ENCODE measurements at places on chromosomes 12 and 14.
A peak's percentile ranks its signal among the peaks of the same experiment; 100 is the strongest.

DNA sequence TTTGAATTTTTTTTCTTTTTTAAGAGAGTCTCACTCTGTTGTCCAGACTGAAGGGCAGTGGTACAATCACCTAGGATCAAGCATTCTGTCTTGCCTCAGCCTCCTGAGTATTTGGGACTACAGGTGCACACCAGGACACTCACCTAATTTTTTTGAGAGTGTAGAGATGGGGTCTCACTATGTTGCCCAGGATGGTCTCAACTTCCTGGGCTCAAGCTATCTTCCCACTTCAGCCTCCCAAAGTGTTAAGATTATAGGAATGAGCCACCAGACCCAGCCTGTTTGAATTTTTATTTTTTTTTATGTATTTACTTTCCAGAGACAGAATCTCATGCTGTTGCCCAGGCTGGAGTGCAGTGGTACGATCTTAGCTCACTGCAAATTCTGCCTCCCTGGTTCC, 11.3 kb downstream of the BAZ1A start:
- no peak for DNase-seq

DNA sequence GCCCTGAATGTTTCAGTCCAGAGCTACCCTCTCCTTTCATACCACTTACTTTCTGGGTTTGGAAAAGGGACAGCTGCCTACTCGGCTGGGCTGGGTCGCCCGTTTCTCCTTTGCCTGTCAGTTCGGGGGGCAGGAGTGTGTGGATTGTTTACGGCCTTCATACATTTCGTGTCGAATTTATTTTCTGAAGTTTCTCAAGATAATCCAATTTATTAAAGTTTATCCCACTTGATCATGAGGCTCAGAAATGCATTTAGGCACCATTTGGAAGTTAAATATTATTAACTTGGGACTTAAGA, 608 bp downstream of the ZNF410 start:
- DNase-seq: no peak

DNA sequence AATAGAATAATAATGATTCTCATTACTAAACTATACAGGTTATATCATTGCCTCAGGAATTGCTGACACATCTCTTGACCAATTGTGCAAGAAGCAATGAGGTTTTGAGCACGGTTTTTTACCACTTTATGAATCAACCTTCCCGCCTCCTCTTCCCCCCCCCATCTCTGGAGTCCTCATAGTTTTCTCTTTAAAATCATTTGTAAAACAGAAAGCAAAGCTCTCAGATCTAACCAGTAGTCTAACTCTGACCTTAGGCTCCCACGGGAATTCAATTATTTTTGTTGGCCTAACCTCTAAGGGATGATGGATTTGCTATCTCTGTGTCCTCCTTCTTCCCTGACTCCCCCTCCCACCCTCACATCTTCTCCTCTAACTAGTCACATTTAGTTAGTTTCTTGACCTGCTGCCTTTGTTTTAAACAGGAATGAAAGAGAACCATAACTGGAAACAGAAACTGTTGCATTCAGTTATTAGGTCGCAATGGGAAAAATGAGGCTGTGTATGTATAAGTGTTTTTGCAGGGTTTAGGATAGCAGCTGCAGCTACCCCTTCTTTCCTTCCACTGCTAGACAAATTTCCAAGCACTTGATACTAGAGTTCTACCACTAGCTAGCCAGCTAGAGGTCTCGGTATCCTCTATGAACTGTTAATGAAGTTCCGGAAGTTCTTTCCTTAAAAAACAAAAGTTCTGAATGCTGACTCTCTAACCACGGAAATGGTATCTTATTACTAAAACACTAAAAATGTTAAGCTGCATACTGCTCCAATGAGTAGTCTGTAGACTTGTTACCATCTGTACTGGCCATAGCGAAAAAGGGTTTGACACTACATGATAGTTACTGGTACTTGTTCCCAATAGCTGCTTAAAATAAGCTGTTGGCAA, 65.4 kb downstream of the TAOK3 start:
- DNase-seq: no peak

GRCh38 chr12:16587110-16587453, 18.9 kb downstream of the LMO3 start:
- no peak for DNase-seq

- no peak for DNase-seq
Observed at GRCh38 chr12:106317406-106318082, 15.0 kb downstream of the TCP11L2 start.

DNA sequence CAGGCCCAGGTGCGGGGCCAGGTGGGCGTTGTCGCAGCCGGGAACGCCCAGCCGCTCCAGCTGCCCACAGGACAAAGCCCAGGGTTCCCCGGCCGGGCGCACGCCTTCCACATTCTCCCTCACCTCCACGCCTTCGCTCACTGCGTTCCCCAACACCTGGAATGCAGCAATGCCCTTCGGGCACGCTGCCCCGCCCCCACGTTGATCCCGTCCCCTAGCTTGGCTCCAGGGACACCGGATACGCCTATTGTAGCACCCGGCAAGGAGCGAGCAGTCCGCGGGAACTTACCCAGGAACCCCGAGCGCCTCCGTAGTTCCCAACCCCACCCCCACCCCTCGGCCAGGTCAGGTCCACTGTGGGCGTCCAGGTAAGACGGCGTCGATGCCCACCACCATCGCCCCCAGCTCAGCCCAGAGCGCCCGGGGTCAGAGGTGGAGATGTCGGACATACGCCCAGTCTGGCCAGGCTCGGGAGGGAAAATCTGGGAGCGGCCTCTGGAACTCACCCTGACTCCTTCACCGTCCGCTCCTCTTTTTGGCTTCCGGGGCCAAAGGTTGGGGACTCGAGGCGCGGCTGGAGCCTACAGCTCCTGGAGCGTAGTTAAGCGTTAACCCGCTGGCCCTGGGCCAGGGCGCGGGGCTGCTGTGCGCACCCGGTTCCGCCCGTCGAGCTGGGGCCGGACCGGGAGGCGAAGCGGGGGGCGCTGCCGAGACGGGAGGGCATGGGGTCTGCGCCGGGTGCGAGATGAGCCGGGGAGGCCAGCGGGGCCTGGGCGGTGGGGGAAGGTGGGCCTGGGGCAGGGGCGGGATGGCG, 594 bp upstream of the CEP170B start:
- DNase-seq: no peak

DNA sequence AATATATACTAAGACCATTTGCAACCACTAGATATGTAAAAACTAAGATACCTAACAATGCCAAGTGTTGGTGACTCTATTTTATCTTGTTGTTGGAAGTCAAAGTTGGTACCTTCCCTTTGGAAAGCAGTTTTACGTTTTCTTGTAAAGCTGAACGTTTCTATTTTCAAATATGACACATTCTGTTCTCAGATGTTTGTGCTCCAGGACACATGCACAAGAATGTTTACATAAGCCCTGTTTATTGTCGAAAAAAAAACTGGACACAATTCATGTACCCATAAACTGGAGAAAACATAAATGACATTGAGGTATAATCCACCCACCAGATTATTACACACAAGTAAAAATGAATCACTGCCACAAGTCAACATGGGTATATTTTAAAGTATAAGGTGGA, 967.4 kb downstream of the BCL11B start:
- DNase-seq: no peak

DNA sequence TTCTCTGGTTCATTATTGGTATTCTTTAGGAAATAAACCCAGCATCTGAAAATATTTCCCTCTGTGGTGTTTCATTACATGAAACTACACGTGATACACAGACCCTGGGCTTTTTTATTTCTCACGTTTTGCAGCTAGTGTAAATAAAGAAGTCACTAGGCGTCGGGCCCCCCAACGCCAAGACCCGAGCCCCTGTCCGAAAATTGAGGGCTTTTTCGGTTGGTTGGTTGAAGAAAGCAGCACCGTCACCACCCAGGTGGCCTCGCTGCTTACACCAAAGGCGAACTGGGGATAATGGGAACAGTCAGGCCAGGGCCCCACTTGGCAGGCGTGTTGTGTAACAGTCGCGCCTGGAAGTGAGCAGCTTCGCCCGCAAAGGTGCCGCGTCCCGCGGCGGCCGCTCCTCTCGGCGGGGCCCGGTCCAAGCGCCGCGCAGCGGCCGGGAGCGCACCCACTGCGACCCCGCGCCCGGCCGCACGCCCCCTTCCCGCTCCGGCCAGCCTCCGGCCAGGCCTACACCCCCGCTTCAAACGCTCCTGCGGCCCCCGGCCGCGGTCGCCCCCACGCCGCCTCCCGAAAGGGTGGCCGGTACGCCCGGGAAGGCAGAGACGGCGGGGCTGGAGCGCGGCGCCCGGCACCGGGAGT, 1.2 kb downstream of the DUSP16 start:
- peak; percentile 48 for DNase-seq

- DNase-seq: no peak
Observed at GRCh38 chr12:83224012-83224411, 537.3 kb downstream of the TMTC2 start.

DNA sequence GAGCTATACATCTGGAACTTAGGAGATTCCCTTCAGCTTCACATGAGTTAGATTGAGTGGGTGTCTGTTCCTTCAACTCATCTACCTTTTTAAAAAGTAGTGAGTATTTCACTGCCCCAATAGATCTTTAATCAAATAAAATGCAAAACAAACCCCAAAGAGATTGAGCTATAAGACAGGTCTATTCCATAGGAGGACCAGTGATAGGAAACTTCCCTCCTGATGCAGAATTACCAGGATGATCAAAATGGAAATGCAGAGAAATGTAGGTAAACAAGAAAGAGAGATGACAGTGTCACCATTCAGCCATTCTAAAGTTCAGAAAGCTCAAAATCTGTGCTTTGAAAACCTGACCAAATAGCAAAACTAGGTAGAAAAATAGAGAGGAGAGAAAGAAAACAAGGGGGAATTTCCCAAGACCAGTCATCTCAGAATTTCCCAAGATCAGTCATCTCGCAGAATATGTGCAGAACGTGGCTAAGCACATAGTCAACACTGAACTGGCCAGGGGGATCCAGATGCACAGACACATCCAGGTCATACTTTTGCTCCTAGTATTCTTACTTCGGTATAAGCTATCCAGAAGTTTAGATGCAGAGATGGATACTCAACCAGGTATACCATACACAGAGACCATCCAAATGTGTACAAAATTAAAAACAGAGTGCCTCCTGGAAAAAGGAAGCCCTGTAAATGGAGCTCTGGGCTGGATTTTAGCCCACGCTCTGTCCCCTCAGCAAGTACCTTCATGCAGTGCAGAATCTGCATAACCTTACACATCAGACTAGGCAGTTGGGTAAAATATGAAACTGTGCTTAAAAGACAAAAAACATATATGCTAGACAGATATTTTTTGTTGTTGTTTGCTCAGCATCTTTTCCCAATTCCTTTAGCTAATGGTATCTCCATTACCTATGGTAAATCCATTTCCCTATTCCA, 27.4 kb downstream of the SLC41A2 start:
- no peak for DNase-seq

- no peak for DNase-seq
Observed at GRCh38 chr12:111285200-111285599, 83.7 kb downstream of the PHETA1 start.

DNA sequence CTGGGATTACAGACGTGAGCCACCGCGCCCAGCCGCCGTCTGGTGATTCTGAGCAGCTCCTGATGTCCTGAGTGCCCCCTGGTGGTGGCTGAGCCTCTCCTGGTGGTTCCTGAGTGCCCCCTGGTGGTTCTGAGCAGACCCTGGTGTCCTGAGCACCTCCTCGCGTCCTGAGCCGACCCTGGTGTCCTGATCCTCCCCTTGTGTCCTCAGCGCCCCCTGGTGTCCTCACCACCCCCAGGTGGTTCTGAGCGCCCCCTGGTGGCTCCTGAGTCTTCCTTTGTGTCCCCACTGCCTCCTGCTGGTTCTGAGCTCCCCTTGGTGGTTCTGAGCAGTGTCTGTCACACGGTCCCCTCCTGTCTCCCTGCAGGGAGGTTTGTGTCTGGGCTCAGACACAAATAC, 1304.9 kb downstream of the TMEM121 start:
- peak; percentile 43 for DNase-seq

- DNase-seq: no peak
Observed at GRCh38 chr12:127272864-127273263, 994.1 kb upstream of the TMEM132C start.

- no peak for DNase-seq
Observed at GRCh38 chr12:70070494-70071007, 172.7 kb upstream of the CNOT2 start.

- no peak for DNase-seq
Observed at GRCh38 chr12:23113781-23114180, 488.8 kb downstream of the ETNK1 start.

DNA sequence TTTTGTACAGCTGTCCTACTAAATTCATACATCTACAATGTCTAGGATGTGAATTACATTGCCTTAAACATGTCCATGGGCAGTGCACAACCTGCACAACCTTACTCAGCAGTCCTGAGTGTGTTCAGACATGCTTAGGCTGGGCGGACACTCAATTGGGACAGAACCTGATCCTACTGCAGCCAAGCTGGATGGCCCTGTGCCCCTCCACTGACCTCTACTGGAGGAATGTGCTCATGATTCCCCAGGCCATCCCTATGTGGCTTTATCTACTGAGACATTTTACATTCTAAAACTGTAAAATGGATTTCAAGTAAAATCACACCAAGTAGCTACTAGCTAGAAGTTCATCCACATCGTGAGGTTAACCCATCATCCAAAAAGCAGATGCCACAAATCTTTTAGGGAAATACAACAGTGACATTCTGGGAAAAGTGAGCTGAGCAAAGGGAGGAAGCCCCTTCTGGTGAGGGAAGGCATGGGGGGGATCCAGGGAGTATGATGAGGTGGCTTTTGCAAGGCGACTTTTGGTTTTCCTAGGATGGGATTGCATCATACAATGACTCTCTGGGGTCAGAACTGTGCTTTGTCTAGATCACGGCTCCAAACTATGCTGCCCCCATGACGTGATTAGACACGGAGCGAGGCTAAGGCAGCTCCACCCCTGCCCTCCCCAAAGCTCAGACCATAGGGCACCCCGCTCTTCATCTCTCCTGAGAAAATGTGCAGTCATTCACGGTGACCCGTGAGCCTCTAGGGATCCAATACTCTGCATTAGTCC, 911.7 kb upstream of the TMEM132C start:
- no peak for DNase-seq

DNA sequence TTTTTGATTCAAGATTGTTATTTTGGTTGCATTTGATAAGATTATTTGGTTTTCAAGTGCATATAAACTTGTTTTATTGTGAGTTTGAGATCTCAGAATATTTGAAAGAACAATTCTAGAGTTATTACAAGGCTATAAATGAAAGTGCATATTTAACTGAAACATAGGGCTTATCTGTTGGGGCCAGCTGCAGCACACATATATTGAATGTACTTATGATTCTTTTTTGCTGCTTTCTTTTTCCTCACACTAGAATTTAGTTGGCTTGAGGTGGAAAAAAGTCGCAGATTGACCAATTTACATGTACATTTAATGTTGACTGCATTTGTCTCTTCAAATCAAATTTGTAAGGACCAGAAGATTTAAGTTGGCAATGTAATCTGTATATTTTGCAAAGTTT, 88.0 kb downstream of the PCNX1 start:
- no peak for DNase-seq

GRCh38 chr12:65968359-65968758, 144.1 kb downstream of the HMGA2 start:
- DNase-seq: no peak

- DNase-seq: no peak
Observed at GRCh38 chr14:53128303-53129028, 24.7 kb downstream of the DDHD1 start.

- no peak for DNase-seq
Observed at GRCh38 chr12:6368906-6369525, 6.3 kb downstream of the SCNN1A start.

All from activated T-helper 2 cell treated with anti-CD3 and anti-CD28 coated beads, Interferon-gamma antibody, Interleukin-2, Interleukin-4, amounts not matched to agents 10 μg/mL and 5 μg/mL and 100 μg/mL, durations not matched to agents 14 hours and 24 hours and 36 hours (primary cell).